ENCODE measurements at places on chromosomes 6 and 20.

GRCh38 chr6:17022604-17023003 lies 79.2 kb upstream of the STMND1 start:
- no peak for DNase-seq

GRCh38 chr6:13331516-13332348 lies 3.4 kb upstream of the TBC1D7 start:
- no peak for DNase-seq

GRCh38 chr6:30862156-30862875 lies 22.0 kb upstream of the DDR1 start:
- no peak for DNase-seq

DNA sequence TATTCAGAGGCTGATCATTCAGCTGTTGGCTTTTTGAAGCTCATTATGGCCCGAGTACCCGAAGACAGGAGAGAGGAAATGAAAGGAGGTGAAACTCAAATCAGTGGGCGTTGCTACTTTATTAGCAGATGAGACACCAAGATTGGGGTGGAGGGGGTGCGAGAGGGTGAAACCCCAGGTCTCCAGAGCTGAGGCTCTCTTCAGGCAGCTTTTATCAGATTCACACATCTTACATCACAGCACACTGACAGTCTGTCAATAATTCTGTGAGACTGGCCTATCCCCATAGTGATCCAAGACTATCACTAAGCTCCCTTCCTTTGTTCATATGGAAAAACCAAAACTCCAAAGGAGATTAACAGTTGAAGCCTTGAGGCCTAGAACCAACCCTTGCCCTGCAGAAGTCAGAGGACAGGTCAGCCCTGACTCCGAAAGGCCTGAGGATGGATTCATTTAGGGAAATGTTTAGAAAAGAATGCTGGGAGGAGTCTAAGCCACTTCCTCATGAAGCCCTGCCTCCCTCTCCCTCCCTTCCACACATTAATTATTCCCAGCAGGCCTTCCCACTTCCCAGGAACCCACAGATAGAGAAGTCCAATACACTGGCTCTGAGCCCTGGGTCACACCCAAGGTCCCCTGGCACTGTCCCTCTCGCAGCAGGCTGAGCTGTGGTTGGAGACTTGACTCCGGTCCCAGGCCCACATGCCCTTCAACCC lies 23.2 kb downstream of the TRERF1 start:
- no peak for DNase-seq

- no peak for DNase-seq
Observed at GRCh38 chr6:105868823-105869460, 217.2 kb upstream of the PRDM1 start.

- DNase-seq: no peak
Observed at GRCh38 chr6:169557887-169558286, 143.9 kb downstream of the WDR27 start.

- DNase-seq: peak; percentile 45
Observed at GRCh38 chr20:35575958-35576357, 34.1 kb downstream of the ERGIC3 start.

GRCh38 chr6:45619211-45619760 lies 241.6 kb upstream of the SUPT3H start:
- no peak for DNase-seq

DNA sequence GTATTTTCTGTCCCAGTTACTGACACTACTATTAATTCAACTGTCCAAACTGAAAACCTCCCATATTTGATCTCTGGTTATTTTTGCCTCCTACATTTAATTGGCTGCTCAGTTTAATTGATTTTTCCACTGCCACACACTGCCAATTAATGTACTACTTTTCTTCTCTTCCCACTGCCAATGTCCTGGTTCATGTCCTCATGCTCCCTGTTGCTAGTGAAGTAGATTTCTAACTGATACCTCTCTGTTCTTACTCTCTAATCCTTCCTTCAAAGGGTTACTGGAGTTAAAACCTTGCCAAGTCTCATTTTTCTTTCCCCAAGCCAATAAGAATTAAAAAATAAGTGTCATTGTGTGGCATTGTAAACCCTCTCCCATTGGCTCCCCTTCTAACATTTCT lies 440.6 kb upstream of the JAG1 start:
- DNase-seq: no peak

GRCh38 chr6:31822036-31822821 lies 5.3 kb upstream of the HSPA1B start:
- DNase-seq: peak; percentile 97

- no peak for DNase-seq
Observed at GRCh38 chr6:154534531-154534930, 24.0 kb upstream of the CNKSR3 start.

DNA sequence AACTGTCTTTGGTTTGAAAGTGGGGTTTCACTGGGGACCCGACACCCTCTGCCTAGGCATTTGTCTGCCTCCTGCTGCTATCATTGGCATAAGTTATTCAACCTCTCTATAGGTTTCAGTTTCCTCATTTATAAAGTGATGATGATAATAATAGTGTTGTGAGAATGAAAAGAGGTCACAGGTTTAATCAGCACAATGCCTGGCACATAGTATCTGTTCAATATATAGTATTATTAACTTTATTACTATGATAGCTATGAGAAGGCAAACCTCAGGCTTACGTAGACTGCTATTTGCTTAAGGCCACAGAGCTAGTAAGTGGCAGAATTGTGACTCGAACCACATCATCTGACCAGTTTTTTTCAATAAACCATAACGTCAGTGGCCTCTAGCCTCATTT lies 256.8 kb downstream of the CDKAL1 start:
- DNase-seq: no peak

- no peak for DNase-seq
Observed at GRCh38 chr6:128284128-128284527, 236.3 kb downstream of the PTPRK start.

DNA sequence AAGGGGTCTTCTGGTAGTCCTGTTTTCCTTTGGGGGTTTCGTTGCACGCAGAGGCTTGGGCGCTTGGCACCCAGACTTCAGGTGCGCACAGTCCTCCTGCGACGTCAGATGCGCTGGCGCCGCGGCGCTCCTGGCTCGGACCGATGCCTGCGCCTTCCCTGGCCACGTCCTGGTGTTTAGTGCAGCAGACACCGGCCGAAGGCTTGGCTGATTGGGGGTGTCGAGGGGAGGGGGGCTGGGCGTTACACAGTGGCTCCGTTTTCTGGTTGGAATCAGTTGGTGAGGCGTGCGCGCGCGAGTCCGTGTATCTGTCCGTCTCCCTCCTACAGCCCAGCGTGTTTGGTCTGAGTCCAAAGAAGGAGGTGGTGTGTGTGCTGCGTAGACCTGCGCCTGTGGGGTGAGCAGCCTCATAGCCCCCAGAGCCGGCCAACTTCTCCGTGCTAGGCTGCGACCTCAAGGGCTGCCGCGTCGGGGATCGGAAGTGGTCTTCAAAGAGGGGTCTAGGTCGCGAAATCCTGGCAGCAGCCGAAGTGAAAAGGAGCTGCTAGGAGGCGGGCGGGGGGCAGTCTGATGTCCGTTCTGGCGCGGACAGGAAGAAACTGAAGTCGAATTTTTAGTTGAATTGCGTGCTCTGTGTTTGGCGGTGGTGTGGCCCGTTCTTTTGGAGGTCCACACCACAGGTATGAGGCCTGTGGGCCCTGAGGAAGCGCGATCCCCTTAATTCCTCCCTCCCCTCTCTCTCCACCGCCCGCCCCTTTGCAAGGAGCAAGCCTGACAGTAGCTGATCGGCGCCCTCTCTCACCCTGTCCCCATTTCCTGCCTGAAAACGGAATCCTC lies 1.5 kb downstream of the SYNDIG1 start:
- no peak for DNase-seq

- DNase-seq: no peak
Observed at GRCh38 chr6:113994934-113995342, 24.0 kb upstream of the HDAC2 start.

DNA sequence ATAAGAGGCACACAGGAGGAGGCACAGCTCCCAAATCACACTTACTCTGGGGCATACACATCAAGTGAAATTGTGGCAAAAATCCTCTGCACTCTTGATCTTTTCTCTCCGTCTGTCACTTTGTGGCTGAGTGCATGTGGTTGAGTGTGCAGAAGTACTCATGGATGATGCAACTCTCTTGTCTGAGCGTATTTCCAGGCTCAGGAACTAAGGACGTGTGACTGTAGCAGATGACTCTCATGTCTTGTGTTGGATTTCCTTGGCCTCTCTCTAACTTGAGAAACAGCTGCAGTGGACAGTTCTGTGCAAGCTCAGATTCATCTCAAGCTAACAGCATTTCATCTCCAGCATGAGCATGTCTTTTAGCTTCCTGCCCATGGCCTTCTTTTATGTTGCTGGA lies 245.4 kb upstream of the FLRT3 start:
- DNase-seq: no peak

GRCh38 chr6:22253955-22254655 lies 42.7 kb downstream of the PRL start:
- no peak for DNase-seq

DNA sequence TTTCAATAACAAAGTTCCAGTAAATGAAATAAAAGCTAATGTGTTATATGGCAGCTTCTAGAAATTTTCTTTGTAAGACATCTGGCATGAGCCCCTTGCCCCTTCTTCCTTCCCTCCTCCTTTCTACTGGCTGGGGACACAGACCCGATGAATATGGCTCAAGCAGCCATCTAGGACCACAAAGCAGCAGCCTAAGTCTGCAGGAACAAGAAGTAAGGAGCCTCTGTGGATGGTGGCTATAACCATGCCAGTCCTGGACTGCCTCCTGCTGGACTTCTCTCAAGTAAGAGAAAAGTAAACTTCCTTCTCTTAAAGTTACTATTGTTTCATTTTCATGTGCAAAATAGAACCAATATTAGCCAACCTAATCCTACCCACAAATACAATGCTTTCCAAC lies 114.9 kb upstream of the DST start:
- no peak for DNase-seq

DNA sequence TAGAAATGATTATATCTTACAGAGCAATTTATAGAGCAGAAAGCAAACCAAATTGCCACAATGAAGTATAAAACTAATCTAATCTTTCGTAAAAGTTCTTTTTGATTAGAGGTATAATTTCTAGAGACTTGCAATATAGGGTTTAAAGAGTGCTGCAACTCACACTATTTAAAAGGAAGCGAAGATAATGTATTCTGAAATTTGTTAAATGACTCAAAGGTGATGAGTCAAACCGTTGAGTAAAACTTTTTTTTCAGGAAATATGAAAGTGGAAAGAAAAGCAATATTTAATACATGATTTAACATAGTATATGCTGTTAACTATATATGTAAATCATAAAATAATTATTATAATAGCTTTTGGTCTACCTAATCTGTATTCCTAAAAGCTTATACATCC lies 133.6 kb downstream of the SYNE1 start:
- no peak for DNase-seq

GRCh38 chr6:142339113-142339512 lies 37.3 kb downstream of the ADGRG6 start:
- DNase-seq: no peak

GRCh38 chr6:116003668-116004067 lies 57.0 kb downstream of the FRK start:
- DNase-seq: no peak

DNA sequence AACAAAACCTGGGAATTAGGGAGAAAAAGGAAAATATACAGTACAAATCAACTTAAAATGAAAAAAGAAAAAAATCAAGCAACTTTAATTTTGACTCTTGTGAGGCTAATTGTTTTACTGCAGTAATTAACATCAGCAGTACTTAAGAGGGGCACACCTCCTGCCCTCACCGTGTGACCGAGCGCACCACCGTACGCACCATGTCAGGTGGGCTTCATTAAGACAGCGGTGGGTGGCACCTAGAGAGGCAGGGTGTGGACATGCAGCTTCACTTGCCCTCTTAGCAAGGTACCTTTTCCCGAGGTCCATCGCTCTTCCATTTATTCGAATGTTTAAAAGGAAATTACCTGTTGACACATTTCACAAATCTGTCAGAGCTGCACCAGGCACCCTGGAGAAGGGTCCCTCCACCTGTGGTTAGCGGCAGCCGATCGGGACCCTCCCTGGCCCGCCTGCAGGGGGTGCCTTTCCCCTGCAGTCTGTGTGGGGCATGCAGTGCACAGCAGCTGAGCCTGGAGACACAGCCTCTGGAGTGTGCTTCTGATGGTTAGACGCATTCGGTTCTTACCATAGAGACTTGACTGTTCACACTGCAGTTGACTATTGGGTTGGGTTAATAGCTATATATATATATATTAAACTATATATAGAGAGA lies 184.1 kb downstream of the TMEM242 start:
- DNase-seq: no peak

DNA sequence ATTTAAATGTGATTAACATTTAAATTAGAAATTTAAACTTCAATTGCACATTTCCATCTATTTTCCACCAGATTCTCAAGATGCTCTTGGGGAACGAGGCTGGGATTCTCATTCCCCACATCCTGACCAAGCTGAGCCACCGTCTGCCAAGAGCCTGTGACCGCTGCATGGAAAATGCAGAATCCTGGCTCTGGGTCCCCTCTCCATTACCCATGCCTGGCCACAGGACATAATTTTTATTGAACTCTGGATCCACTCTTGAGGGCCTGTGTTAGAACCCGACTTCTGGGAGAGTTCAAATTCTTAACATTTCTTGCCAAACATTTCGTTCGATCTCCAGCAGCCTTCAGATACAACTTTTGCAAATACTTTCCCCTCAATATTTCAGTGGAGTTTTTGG lies 201.6 kb upstream of the SNX9 start:
- no peak for DNase-seq

DNA sequence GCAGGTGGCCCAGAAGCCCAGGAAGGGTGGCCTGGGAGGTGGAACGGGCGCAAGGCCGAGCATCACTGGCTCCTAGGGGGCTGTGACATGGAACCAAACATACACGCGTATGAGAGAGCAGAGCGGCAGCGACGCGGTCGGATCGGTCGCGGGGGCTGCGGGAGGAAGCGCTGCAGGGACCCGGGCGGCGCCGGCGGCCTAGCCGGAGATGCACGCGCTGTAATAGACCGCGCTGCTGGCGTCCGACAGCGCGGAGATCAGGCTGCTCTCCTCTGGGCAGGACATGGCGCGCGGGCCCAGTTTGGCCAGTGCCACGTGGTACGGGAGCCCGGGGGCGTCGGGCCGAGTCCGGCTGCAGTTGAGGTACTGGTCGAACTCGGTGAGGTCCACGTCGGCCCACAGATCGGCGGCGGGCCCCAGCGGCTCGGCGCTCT lies 1.5 kb downstream of the SOX18 start:
- DNase-seq: no peak

GRCh38 chr6:10719296-10719963 lies 3.4 kb upstream of the TMEM14C start:
- DNase-seq: no peak

DNA sequence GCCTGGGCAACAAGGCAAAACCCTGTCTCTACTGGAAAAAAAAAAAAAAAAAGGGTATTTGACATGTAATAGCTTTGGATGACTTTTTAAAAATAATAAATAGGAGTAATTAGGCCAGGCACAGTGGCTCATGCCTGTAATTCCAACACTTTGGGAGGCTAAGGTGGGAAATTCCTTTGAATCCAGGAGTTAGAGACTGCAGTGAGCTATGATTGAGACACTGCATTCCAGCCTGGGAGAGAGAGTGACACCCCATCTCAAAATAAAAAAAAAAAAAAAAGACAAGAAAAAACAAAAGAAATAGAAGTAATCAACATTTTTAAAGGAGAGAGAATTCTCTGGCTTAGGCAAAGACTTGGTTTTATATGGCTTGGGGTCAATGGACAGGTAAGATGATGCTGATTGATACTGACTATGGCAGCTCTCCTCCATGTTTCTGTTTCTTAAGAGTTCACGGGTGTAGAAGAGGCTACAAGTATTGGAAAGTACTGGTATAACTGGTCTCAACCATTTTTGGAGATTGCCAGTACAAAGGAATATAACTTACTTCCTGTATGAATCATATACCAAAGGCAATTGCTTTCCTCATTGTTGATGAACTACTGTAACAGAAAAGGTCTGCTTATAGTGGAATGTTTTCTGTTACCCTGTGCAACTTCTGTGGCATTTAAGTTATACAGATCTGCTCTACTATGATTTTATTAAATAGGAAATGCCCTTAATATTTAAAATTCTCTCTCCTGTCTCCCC lies 10.1 kb downstream of the MAP3K5 start:
- DNase-seq: no peak
